HS-27A (cell line): ENCODE measurements at places on chromosomes 11 and 22.
A peak's percentile ranks its signal among the peaks of the same experiment; 100 is the strongest.

- DNase-seq: peak; percentile 76
These were observed 10.5 kb downstream of the NUMA1 start for GRCh38 chr11:72069787-72070251.

- no peak for DNase-seq
These were observed 149.7 kb upstream of the CADM1 start for GRCh38 chr11:115653926-115654325.

DNA sequence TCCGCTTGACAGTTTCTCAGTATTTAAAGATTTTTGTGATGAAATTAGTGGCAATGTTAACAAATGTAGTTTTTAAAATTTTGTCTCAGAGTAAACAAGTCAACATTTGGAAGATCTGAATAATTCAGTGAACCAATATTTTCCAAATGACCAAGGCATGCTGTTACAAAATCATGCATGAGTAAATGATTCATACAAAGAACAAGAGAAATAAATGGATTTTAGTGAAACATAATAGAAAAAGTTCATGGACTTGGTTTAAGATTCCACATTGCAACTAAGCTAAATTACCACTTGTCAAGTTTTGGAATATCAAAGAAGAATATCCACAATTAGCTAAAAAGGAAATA is 125.7 kb upstream of the SNX19 start:
- no peak for DNase-seq

DNA sequence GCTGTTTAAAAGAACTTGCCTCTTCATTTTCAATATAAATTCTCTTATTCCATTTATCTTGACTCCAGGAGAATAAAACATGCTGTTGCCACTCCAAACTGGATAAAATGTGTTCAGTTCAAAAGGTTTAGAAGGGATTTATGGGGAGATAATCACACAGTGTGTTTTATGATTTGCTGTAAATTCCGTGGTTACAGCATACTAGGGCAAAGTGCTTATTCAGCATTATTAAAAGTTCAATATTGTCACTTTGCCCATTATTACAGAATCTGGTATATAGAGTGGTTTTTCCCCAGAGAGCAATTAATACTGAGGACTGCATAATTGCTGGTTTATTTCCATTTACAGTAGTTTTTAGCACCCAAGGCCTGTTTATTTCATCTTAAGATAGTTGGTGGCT is 780.9 kb upstream of the RAG2 start:
- DNase-seq: no peak

DNA sequence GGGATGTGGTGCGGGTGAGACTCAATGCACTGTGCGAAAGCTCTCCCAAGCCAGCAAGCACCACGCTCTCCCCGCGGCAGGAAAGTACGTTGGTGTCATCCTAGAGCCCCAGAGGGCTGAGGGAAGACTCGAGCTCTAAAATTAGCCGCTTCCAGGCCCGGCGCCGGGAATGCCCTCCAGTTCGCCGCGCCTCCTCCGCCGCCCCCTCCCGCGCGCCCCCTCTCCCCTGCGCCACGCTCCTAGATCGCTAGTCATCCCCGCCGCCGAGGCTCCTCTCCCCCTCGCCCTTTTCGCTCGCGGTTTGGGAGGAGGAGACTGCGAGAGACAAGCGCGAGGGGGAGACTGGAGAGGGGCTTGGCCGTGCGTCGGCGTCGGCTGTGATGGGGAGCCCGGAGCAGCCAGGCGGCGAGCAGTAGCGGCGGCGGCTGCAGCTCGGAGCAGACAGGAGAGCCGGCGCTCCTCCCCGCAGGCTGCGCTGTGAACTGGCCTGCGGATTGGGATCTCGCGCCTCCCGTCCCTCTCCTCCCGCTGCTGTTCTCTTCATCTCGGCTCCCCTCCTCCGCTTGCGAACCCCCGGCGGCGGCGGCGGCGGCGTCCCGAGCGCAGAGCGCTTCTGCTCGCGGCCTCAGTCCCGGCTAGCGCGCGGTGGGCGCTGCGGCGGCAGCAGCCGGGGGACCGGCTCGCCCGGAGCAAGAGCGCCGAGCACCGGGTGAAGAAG is at the start of gene FAT3:
TSS of gene FAT3 (plus strand) at position 412 of the 718 bp plus-strand sequence. CDS start 127,295 bp downstream, outside the sequence.
- no peak for DNase-seq

- no peak for DNase-seq
These were observed 7.3 kb downstream of the SIDT2 start for GRCh38 chr11:117185736-117186430.

DNA sequence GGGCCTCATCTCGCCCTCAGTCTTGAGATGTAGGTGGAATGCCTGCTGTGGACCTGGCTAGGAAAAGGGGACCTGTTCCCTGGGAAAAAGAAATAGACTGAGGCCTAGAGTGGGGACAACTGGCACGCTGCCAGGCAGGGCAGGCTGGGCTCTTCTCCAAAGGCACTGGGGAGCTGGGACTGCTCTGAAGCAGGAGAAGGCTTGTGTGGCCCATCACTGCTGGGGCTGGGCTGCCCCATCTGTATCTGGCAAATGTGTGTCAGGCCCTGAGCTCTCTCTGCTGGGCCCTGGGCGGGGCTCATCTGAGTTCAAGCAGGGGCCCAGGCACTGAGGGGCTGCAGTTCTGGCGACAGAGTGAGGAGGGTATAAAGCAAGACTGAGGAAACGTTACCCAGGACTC is 32.9 kb downstream of the ARVCF start:
- no peak for DNase-seq

GRCh38 chr11:88619656-88620385 is 282.3 kb upstream of the CTSC start:
- DNase-seq: no peak

DNA sequence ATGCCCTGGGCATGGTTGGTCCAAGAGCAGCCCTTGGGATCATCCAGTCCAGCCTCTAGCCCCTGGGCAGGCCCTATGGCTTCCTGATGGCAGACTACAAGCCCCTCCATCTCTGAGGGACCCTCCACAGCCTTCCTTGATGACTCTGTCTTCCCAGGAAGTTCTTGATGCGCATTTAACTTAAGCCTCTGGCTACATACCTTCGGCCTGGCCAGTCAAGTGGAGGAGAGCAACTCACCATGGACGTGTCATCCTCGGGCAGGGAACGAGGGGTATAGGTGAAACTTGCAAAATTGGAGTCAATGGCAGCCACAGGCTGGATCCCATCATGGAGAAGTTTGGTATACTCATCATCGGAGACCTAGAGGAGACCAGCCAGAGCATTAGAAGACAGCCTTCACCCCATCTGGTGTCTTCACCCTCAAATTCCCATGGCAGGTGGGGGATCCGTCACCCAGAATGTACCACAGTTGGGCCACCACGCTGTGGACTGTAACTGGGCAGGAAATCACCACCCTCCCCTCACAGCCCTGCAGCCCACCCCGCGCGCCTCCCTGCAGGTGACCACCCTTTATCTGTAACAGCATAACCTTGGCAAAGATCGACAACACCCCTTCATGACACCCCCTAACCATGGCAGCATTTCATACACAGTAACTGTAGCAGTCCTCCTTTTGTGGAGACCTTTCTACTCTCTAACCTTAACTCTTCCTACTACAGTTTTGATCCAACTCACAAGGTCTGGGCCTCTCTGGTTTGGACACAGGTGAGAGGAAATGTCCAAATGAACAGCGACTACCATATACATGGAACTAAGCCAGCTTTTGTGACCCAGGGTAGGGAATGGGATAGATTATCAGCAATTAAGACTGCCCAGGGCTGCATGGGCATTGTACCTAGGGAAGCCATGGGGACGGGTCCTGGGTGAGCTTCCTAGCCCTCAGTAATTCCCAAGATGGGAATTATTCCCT is 91.7 kb downstream of the PDE2A start:
- DNase-seq: no peak

GRCh38 chr11:89203814-89204213 is 26.1 kb downstream of the TYR start:
- no peak for DNase-seq

GRCh38 chr11:69539416-69540117 is 58.1 kb downstream of the LINC01488 start:
- DNase-seq: no peak

DNA sequence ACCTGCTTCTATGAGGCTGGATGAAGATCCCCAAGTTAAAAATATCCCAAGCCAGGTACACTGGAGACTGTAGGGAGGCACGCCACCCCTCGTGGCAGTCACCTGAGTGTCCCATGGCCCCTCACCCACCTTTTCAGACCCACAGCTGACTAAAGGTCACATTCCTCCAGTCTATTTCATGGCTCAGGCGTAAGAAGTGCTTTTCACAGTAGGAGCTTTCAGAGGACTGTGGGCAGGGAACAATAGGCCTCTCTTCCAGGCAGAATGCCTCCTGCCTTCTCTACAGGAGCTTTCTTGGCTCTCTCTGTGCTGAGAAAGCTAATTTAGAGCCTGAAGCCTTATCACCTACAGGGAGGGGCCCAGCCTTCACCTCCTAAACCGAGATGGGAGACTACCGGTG is 73.8 kb downstream of the C11orf58 start:
- DNase-seq: no peak

DNA sequence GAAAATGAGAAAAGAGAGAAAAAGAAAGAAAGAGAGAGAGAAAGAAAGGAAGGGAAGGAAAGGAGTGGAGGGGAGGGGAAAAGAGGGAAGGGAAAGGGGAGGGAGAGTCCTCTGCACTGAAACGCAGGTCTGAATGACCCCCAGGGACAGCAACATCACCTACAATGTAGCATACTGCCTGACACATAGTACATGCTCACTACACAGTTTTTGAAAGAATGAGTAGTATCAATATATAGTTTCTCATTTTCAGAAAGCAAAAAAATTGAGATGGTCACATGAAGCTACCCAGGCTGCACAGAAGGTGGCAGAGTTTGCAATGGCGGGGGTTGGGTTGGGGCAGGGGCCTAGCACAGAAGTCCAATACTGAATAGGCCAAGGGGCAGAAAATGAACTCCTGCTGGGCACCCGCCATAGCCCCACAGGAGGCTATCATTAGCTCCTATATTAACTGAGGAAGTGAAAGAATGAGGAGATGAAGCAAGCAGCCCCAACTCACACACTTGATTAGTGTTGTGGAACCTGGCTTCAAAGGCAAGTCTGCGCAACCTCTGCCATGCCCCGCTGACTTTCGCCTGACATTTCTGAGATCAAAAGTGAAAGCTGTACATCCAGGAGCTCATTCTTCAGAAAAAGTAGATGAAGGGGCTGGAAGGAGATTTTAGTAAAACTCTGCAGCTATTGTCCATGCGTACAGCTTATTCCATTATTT is 241.2 kb upstream of the SYN3 start:
- no peak for DNase-seq

DNA sequence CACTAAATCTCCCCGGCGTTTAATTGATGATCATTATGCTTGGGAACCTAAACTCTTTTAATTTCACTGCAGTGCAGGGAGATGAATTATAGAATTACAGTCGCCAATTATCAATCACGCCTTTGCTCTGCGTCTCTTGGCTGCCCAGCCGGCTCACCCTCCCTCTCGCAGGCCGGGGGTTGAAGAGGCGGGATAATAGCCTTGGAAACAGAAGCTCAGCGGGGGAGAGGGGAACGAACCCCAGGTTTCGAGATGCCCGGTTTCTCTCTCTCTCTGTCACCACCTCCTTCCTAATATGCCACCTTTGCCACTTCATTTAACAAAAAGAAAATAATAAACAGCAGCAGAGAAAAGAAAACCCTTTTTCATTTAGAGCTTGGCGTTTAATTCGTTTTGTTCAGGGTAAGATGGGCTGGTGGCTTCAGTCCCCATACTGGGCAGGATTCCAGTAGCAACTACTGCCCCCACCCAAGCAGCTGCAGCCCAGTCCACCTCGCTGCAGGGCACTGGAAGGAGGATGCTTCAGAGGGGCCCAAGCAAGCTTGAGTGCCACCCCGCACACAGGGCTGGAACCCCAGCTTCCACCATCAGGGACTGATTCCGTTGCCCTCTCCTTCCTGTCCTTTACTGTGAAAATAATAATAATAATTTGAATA is 271.7 kb downstream of the BUD13 start:
- DNase-seq: no peak

- no peak for DNase-seq
These were observed 13.4 kb downstream of the SYT7 start for GRCh38 chr11:61567286-61568061.

GRCh38 chr22:45640941-45641621 is 30.6 kb upstream of the ATXN10 start:
- DNase-seq: no peak

DNA sequence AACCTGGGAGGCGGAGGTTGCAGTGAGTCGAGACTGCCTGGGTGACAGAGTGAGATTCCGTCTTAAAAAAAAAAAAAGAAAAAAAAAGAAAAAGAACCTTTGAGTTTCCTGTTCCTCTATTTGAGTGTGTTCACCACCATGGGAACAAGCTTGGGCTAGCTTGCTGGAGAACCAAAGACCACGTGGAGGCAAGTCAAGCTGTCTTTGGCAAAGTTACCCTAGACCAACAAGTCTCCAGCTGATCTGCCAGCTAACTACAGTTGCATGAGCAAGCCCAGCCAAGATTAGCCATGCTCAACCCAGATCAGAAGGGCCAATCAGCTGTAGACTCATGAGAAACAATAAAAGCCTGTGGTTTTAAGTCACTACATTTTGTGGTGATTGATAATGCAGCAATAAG is 29.7 kb downstream of the SLN start:
- no peak for DNase-seq

DNA sequence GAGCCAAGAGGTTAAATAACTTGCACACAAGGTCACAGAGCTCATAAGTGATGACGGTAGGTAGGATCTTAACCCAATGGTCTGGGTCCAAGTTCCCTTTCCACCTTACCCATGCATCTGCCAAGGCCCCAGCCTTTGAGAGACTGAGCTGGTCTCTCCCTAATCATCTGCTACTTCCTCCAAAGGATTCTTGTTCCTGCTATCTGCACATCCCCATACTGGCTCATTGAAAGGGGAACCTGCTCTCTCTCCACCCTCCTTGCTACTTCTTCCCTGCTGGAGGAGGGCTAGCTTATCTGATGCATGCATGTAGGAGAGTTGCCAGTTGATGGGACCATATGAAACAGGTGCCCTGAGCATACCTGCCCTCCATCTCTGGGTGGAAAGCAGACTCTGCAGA is 47.7 kb downstream of the COMMD9 start:
- DNase-seq: no peak

- no peak for DNase-seq
These were observed 1.9 kb downstream of the TAGLN start for GRCh38 chr11:117200813-117201657.

GRCh38 chr11:90849312-90849711 is 626.5 kb upstream of the CHORDC1 start:
- DNase-seq: no peak
